Nephron progenitor cell (in vitro differentiated cells): ENCODE measurements at places on chromosomes 6 and 20.

DNA sequence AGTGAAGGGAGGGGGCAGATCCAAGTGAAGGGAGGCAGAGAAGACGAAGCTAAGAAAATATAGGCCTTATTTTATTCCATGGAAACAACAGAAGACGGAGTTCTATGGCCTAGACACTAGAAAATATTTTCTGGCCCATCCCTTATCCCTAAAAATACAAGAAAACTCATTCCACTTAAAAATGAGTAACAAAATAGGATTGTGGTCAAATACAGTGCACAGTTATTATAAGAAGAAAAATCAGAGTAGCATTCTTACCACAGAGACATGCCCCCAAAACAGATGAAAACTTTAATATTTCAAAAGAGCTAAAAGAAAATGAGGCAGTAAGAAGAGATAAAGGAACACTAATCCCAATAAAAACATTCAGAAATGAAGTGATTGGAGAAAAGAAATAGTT, 202.9 kb downstream of the GMPR start:
- DNase-seq, result no peak

GRCh38 chr6:37785663-37786270, 33.8 kb upstream of the ZFAND3 start:
- DNase-seq, result no peak

- DNase-seq, result peak; percentile 13
Measured at GRCh38 chr6:22146931-22147701, 149.7 kb downstream of the PRL start.

DNA sequence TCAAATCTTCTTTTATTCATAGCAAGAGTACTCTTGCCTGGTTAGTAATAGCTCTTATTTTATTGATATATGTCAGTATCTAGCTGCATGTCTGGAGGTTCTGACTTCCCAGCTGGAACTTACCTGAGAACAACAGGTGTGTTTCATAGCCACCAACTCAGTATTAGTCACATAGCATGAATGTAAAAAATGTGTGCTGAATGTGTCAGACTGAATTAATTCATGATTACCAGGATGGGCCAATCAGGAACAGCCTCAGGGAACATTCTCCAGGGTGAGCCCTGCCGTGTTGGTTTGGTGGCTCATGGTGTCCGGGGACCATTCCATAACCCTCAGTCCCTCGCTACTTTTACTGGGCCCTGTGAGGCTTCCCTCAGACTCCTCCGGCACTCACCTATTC, 99.7 kb downstream of the TULP4 start:
- no peak for DNase-seq

GRCh38 chr20:7994809-7995208, 24.8 kb downstream of the TMX4 start:
- no peak for DNase-seq

GRCh38 chr6:117615750-117616390, 13.6 kb upstream of the GOPC start:
- DNase-seq, result no peak

- no peak for DNase-seq
Measured at GRCh38 chr20:6265204-6265904, 142.5 kb upstream of the FERMT1 start.

DNA sequence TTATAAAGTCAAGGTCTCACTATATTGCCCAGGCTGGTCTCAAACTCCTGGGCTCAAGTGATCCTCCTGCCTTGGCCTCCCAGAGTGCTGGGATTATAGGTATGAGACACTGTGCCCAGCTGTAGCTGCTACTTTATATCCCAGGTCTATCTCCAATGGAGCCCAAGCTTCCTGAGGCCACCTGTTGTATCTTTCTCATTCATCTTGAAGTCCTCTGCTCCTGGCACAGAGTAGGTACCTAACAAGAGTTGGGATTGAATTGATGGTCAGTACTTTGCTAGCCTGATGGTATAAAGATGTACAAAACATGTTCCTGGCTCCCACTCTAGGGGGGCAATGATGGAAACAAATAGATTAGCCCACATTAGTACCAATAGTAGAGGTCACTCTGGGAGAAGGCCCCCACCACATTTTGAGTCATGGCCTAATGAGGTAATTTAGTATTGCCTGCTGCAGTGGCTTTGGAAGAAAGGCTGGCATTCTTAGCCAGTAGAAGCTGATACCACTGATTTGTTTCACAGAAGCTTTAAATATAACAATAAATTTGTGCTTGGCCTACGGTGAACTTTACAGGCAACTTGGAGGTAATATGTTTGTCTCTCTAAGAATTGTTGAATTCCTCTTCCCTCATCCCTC, 5.4 kb downstream of the PTPN1 start:
- no peak for DNase-seq

DNA sequence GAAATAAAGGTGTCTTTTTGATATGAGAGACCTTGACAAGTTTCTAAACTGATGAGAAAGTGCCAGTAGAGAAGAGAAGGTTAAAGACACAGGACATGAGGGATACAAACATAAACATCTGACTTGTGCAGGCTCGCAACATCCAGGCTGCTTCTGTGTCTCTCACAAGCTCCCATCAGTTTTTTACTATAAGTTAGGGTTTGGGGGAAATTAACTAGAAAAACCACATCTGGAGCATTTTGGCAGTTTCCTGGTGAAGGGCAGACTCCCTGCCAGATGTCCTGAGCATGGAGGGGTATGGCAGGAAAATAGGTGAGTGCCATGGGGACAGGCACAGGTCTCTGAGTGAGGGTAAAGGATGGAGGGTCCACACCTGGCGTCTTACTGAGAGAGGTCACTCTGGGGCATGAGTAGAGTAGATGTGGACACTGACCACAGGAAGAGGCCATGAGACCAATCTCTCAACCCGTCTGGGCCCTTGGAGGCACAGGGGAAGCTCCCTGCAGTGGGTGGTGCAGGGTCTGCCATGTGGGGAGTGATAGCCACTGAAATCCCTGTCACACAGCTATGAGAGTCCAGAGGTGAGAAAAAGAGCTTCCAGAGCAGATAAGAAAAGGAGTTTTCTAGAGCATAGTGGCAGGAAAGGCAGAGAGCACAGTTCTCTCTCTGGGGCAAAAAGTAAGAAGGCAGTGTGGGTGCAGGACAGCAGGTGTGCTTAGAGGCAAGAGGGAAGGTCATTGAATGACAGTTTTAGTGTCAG, 193.3 kb upstream of the SYNDIG1 start:
- DNase-seq, result no peak

DNA sequence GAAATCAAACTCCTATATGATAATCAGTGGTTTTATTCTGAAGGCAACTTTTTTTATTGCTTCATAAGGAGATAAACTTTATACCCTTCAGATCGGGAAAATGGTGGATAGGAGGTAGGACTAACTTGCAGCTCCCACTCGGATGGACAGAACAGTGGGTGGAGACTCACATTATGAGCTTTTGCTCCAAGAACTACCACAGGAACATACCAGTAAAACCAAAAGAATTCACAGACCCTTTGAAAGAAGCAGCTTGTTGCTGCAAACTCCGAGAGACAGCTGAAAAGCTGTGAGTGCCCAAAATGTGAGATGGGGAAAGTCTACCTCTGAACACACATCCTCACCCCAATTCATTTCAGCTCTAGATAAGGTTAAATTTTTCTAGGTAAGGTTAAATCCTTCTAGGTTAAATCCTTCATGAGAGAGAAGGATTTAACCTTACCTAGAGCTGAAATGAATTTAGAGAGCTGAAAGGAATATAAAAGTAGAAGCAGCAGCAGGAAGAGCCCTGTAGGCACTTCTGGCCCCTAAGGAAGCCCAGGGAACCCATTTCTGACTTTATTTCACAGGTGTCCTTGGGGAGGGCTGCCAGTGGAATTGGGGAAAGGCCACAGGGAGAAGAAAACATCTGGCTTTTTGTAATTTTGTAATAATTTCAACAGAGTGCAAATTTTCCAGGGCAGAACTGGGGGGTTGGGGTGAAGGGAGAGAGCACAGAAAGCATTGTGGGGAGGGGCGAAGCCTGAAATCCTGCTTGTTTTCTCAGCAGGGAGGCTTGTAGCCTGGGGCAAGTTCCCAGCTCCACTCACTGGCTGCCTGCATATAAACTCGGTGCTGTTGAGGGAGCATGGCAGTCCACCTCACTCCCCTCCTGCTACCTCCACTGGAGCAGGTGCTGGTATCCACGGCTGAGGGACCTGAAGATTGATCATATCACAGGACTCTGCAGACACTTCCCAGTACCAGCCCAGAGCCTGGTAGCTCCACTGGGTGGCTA, 65.9 kb upstream of the HCRTR2 start:
- DNase-seq, result no peak

DNA sequence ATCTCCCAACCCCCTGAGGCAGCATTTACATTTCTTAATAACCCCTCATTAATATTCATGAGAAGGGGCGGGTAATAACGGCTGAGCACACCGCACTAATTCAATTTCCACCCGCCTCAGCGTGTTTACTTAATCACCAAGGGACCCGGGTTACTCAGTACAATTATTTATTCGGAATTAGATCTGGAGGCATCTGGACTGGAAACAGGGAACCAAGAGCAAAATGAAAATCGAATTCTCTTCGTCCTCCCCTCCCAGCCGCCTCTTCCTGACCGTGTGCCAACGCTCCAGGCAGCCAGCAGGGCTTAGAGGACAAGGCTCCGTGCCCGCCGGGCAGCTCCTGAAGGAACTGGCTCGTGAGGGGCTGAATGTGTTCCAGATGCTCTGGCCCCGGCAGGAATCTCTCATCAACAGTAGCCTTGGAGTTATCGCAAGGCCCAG, 23.5 kb upstream of the CTNNBL1 start:
- DNase-seq, result no peak

DNA sequence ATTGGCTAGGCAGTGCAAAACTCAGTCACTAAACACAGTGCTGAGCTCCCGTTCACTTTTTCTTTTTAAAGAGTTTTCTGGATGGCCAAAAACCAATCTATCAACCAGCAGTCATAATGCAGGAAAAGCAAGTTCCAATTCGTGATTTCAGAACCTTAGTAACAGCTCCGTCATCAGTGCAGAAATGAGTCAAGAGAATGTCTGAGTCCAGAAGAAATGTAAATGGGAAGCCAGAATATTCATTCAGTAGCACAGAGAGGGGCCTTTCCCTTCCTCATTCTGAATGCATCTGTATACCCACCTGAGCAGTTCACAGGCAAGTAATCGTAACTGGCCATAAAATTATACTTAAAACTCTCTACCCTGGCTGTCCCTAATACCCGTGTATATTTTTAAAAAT, 20.4 kb downstream of the HUS1B start:
- no peak for DNase-seq

GRCh38 chr6:16480763-16481560, 242.6 kb downstream of the GMPR start:
- DNase-seq, result no peak

DNA sequence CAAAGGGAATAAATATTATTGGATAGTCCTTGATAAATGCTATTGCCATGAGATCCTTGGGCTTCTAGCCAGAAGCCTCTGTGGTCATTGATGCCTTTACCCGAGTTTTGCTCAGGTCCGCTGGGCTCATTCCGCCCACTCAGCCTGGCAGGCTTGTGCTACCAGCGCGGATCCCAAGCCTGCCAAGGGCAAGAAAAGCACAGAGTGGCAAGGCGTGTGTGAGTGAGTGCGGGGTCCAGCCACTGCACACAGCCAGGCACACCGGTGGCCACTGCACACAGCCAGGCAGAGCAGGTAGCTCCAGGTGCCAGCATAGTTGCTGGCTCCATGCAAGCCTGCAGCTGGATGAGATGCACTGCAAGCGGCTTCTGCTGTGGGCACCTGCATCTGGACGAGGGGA, 38.7 kb downstream of the STK38 start:
- no peak for DNase-seq

GRCh38 chr6:170163405-170164170, 127.3 kb downstream of the DLL1 start:
- no peak for DNase-seq

DNA sequence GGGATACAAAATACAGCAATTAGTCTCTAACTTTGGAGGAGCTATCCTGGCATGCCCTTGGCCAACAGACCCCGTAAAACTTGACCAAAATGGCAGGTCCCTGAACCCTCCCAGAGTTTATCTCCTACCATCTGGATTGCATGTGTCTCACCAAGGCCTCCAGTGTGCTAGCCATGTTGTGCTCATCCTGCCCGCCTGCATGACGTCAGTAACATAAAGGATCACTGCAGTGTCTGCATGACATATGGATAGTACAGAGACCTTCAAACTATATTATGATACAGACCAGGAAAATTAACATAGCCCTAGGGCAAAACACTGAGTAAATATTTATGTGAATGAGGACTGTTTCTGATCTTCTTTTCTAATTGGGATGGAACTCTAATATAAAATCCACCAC, 25.3 kb downstream of the CPXM1 start:
- DNase-seq, result no peak
